ENCODE measurements at places on chromosomes 13 and 19.

DNA sequence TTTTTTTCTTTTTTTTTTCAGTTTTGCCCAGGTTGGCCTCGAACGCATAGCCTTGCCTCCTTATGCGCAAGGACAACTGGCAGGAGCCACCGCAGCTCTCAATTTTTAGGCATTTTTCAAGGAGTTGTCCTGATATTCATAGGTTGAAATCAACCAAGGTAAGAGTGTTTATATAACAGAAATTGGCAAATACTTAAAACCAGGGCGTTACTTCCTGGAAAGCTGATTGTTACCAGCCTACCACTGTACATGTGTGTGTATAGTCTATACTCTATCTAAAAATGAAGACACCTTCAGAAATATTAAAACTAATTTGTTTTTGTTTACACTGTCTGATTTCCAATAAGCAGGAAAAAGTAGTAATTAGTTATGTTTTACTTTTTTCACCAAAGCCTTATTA lies 39.2 kb downstream of the GPC6 start:
- DNase-seq = no peak

- DNase-seq = no peak
Measured at GRCh38 chr13:104256701-104257100, 1190.5 kb upstream of the SLC10A2 start.

DNA sequence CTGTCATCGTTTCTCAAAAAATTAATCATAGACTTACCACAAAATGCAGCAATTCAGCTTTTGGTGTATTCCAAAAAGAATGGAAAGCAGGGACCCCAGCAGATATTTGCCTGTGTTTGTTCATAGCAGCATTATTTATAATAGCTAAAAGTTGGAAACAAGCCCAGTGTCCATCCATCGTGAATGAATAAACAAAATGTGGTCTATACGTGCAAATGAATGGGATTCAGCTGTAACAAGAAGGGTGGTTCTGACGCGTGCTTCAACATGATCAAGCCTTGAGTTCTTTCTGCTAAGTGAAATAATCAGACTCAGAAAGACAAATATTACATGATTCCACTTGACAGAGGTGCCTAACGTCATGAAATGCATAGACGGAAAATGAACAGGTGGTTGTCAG lies 36.4 kb downstream of the PSG11 start:
- DNase-seq = no peak

DNA sequence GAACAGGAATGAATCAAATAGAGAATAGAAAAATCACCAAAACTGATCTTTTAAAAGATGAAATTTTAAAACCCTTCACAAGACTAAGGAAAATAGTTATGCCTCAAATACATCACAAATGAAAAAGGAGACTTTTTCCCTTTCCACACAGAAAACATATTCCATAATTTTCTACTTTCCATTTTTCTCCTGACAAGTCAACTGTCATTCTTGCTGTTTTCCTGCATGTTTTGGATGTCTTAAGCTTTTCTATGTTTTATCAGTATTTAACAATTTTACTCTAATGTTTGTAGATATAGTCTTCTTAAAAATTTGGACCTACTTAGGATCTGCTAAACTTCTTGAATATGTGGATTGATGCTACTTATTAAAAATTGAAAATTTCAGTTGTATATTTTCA lies 810.8 kb downstream of the OLFM4 start:
- no peak for DNase-seq

DNA sequence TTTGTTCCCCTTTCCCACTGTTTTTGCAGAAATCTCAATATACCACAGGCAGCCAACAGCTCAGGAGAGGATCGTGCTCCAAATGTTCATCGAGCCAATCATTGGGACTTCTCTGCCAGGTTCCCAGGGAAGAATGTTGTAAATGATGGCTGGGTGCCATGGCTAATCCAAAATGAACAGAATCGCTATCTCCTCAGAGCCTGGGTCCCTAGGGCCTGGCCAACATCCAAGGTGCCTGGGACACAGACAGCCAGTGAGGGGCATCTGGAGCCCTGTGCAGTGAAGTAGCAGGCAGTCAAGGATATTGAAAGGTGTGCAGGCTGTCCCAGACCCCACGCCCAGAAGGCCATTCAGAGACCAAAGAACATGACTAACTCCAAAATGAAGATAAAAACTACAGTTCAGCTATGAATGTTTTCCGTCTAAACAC lies 37.8 kb downstream of the BRD4 start:
- no peak for DNase-seq

GRCh38 chr13:85277748-85278147 lies 521.5 kb downstream of the SLITRK6 start:
- DNase-seq = no peak

DNA sequence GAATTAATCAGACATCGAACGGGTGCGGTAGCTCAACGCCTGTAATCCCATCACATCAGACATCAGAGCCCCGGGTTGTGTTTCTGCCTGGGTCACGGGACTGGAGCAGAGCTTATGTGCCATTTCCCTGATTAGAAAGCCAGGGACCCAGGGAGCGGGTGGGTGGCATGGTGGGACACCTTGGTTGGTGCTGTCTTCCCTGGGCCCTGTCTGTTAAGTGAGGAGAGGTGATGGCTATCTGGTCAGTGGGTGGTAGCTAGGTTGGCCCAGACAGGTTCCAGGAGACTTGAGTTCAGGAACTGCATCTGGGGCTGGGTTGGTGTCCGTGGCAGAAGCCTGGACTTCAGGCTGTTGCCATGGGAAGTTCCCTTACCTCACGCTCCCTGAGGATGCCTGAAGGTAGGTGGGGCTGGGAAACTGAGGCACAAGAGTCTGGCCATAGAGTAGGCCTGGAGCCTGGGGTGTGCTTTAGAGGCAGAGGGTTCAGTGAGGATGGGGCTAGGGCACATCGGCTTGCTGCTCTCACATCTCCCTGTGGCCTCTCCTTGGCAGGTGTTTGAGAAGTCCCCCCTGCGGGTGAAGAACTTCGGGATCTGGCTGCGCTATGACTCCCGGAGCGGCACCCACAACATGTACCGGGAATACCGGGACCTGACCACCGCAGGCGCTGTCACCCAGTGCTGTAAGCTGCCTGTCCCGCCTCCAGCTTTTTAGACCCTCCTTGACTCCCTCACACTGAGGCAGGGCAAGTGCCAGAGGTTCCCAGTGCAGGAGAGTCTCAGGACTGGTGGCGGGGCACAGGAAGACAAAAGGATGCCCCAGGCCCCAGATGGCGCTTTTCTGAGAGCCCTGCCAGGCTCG lies 2.1 kb downstream of the RPL18A start:
- DNase-seq = no peak

- DNase-seq = peak; percentile 17
Measured at GRCh38 chr13:60754211-60755090, 357.4 kb downstream of the TDRD3 start.

GRCh38 chr13:35191883-35192282 lies 249.8 kb downstream of the NBEA start:
- DNase-seq = no peak

DNA sequence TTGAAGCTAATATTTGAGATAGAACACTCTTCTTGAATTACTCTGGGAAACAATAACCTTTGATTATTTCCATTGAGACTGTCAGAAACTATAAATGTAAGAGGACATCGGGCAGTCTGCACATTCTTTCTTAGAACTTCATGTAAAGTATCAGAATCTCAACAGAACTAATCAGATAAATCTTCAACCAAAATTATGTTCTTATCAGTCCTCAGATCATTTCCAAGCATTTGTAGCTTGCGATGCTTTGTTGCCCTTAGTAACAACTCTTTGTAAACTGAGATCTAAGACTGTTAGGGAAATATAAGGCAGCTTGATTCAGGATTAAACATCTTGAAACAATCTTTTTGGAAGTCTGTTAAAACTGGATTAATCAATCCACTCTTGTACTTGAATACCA lies 70.3 kb downstream of the FNDC3A start:
- no peak for DNase-seq

DNA sequence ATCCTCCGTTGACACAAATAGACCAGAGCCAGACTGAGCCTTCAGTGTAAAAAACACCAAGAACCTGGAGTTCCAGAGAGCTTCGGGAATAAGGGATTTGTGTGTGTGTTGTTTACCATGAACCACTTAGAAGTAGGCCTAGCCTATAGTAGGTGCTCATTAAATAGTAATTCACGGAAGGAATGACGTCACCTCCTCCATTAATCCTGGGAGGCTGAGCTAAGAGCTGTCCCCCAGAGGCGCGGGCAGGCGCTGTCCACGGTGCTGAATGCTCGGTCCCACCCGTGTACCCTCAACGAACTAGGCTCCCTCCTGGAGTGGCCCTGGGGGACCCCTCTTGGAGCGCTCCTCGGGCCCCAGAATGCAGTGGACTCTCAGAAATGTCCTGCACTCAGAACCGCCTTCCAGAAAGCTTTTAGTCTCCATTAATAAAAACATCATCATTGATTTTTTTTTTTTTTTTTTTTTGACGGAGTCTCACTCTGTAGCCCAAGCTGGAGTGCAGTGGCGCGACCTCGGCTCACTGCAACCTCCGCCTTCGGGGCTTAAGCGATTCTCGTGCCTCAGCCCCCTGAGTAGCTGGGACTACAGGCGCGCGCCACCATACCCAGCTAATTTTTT lies 6.5 kb downstream of the UNC13A start:
- DNase-seq = no peak

DNA sequence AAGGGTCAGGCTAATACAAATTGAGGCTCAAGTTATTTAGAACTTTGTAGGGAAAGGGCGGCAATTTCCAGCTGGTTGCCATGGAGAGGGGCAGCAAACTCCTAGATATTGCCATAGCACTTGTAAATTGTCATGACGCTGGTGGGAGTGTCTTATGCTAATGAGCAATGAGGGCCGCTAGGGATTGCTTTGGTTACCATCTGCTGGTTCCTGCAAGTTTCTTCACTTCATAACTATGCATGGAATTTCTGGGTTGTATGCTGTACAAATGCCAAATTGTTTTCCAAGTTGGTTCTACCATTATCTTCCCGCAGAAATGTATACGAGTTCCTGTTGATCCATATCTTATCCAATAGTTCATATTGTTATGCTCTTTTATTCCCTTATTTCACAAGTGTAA lies 1339.4 kb downstream of the EFNB2 start:
- DNase-seq = no peak

DNA sequence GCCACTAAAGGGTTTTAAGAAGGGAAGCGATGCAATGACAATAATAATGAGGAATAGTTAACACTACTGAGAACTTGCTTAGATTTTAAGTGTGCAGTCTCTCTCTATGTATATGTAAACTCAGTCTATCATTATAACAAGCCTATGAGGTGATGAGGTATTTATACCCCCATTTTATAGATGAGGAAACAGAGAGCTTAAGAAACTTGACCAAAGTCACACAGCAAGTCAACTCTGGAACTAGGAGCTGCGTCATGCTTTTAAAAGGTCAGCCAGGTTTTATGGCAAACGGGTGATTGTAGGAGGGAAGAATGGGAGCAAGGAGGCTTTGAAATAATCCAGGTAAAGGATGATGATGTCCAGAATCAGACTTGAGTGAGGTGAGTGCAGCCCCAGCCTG lies 103.4 kb downstream of the TM9SF2 start:
- no peak for DNase-seq

DNA sequence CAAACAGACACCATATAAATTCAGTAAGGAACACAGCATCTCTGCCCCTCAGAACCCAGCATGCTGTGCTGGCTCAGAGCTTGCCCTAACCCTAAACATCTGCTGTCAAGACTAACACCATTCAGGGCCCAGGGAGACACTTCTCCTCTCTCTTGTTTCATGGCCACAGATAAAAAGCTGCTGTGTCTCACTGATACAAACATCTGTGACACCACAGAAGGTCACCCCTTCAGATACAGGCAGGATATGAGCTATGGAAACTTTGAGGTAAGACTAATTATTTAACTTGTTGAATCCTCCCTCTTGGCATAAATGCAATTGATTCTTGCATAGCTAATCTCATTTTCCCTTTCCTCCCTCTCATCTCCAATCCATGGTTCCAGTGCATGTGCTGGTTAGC lies 61.6 kb upstream of the GPR12 start:
- no peak for DNase-seq

GRCh38 chr19:10688545-10689280 lies 12.5 kb upstream of the QTRT1 start:
- DNase-seq = no peak

DNA sequence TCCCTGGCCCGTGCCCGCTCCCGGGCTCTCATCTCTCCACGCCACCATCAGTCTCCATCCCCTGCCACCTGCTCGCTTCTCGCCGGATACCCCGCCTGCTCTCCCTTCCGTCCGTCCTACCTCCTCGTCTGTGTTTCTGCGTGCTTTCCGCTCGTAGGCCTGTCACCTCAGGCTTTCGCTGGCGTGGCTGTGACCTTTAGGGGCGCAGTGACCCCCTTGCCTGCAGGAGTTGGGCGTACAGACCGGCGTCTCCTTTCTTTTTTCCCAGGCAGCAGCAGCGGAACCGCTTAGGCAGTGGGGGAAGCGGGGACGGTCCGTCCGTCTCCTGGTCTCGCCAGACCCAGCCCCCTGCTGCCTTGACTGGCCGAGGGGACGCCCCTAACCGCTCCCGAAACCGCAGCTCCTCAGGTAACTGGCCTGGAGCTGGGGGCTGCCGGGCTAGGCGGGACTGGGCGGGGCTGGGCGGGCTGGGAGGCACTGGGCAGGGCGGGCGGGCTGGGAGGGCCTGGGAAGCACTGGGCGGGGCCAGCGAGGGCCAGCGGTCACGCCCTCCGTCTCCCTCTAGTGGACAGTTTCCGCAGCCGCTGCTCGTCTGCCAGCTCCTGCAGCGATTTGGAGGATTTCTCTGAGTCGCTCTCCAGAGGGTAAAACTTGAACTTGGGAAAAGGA lies 6.3 kb downstream of the PGLYRP1 start:
- DNase-seq = peak; percentile 89
